ENCODE measurements at places on chromosomes 2 and 18.

GRCh38 chr18:22883179-22883578 is 49.9 kb upstream of the RBBP8 start:
- no peak for DNase-seq

GRCh38 chr2:70041663-70042062 is 45.6 kb upstream of the PCBP1 start:
- no peak for DNase-seq

- DNase-seq: no peak
Measured at GRCh38 chr2:236086971-236087465, 81.2 kb downstream of the GBX2 start.

GRCh38 chr18:78719821-78720220 is 259.8 kb upstream of the SALL3 start:
- DNase-seq: no peak

DNA sequence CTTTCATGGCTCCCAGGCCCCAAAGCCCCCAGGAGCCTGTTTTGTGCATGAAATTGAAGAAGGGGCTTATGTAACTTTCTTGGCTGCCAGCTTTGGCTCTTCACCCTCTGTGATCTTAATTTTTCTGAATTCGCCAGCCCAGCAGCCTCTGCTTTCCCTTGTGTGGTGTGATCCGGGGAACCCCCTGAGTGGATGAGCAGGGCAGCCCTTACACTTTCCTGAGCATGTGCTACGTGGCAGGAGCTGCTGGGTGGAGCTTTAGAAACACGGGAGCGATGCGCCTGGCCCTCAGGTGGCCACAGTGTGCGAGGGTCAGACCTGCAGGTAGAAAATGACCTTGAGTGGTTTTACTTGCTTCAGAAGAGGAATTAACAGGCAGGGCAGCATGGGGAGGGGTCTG is 76.4 kb upstream of the MCFD2 start:
- no peak for DNase-seq

- no peak for DNase-seq
Measured at GRCh38 chr2:64478502-64479230, 24.7 kb downstream of the LGALSL start.

DNA sequence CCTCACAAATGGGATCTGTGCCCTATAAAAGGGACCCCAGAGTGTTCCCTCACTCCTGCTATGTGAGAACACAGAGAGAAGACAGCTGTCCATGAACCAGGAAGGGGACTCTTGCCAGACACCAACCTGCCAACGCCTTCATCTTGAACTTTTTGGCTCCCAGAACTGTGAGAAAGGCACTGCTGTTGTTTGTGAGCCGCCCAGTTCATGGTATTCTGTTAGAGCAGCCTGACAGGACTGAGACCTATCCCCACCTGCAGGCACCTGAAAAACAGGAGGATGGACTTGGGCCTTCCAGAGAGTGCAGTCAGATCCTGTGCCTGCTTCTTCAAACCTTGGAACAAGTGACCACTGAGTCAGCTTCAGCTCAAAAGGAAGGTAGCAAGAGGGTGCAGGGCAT is 51.4 kb downstream of the CRACDL start:
- DNase-seq: no peak

GRCh38 chr2:219998714-219999227 is 371.3 kb downstream of the SLC4A3 start:
- DNase-seq: no peak

DNA sequence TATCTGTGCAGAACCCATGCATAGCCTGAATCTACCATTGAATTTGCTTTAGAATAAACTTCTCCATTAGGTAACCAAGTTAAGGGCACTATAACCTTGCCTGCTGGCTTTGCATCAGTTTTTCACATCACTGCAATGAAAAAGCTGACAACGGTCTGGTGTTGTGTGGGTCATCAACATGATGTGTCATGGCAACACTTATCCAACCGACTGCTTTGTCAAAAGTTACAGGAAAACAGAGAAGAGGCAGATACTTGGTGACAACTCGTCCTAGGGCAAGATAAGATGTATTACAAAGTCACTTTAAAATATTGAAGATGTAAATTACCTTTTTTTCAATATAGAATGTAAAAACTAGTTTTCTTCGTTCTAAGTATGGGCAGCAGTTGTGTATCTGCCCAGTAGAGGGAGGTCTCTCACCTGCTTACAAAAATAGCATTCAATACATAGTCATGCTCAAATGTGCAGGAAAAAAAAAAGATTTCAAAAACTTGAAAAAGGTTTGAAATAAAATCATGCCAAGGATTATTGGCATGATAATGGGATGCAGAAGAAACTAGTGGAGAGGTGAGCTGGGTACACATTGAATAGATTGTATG is 96.3 kb downstream of the EVA1A start:
- DNase-seq: peak; percentile 22

DNA sequence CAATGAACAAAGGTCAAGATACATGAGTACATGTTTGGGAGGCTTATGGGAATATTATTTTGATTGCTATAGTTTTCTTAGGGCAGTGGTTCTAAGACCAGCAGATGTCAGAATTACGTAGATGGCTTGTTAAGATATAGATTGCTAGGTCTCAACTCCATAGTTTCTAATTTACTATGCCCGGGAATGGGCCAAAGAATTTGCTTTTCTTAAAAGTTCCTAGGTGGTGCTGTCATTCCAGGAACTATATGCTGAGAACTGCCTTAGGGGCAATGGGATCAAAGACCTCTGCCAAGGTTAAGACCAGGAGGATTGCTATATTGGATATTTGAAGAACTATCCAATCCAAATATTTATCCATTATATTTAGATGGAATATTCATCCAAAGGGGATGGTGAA is 141.8 kb downstream of the FSIP2 start:
- DNase-seq: no peak

Measured in fibroblast of the conjunctiva (primary cell).